Progenitor cell of endocrine pancreas (in vitro differentiated cells): ENCODE measurements at places on chromosomes 4 and X. TPM values are rescaled to one million over a fixed set of nuclear protein-coding genes. Genes with fewer than 3 reads are reported as not detected.

NDP gene
- not detected in 2 replicates for total RNA-seq

DNA sequence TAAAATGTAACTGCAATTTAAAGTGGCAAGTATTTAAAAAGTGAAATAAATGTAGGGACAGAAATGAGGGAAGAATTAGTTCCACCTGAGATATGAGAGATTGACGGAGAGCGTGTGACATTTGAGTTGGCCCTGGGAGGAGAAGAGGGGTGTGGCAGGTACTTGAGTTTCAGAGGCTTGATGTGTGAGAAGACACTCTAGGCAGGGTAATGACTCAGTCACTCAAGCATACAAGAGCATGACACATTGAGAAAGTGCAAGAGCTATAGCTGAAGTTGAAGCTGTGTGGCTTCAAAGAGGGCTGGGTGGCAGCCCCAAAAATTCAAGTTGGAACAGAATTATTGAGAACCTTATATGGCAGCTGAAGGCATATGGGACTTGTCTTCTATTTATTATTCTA is 420.5 kb downstream of the SLITRK2 start:
- DNase-seq: no peak

DNA sequence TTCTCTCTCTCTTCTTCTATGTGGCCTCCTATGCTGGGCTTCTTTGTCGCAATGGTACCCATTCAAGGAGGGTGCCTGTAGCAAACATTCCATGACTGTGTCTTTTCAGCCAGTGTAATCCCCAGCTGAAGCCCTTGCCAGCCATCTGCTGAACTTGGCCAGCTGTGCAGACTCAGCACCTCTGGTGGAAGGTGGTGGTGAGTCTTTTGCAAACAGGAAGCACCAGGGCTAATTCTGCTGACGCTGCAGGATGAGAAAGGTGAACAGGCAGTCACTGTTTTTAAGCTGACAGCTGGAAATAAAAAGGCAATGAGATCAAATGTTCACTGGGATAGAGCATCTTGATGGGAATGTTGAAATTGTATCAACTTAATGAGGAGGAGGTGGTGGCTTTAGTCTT is 298.7 kb upstream of the CLNK start:
- no peak for DNase-seq

TMEM35A gene
- 5.8 and 7.6 TPM in 2 replicates for total RNA-seq

DNA sequence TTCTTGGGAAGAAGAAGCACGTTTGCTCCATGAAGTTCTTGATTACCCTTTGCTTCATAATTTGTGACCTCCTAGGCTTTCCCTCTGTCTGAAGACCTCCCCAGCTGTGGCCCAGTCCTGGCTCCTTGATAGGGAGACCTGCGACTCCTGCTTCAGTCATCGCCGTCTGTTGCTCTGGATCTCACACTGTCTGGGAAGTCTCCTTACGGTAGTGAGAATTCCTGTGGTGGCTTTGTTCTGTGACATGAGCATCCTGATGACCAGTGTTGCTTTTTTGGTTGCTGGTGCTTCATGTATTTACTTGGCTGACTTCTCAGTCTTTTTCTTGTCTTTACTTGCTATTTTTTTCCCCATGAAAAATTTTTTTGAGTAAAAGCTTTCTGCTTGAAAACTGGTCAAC is 44.2 kb downstream of the JADE1 start:
- DNase-seq: no peak

NHS gene
- 102 and 117 TPM in 2 replicates for total RNA-seq

GRCh38 chrX:70476934-70477733 is 32.5 kb downstream of the DLG3 start:
- DNase-seq: no peak

- no peak for DNase-seq
These were observed 205.7 kb downstream of the CAMK2D start for GRCh38 chr4:113555868-113556267.

DNA sequence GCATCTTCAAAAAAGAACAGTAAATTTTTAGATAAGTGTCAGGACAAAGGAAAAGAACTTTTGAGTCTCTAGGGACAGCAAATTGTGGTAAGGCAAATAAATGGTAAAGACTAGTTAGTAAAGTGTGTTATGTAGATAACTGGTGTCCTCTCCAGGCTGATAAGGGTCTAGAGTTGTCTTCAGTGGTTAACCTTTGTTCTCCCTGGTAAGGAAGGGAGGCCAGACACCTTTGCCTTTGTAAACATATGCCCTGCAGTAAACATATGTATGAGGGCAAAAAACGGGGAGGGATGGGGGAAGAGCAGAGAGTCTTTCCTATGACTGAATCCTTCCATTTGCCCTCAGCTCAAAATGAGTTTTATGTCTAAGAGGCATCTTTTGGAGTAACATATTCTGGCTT is 384.6 kb downstream of the HNRNPD start:
- no peak for DNase-seq

USP17L12 gene
- not detected in 2 replicates for total RNA-seq

DNA sequence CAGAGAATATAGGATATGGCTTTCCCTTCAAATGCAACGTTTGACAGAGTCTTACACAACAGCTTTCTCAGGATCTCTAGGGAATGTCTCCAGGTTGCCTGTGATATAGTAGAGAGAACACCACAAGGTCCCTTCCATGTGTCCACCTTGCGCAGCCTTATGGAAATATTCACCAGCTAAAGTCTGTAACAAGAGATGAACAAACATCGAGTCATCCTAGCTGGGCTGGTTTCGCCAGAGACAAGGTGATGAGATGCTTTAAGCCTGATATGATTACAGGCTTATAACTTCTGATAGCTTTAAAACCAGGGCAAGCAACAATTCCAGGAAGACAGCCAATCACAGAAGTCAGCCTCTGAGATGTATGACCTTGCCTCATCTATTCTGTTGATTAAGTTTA is 83.8 kb downstream of the SEL1L3 start:
- no peak for DNase-seq

GRCh38 chr4:152579107-152579764 is 43.3 kb upstream of the FBXW7 start:
- no peak for DNase-seq

GRCh38 chrX:24465532-24465865 is 413 bp downstream of the PDK3 start:
- DNase-seq: no peak

GRCh38 chrX:39196192-39197102 is 395.2 kb downstream of the MID1IP1 start:
- DNase-seq: no peak

GRCh38 chr4:55498051-55498450 is 48.7 kb downstream of the CLOCK start:
- no peak for DNase-seq

DNA sequence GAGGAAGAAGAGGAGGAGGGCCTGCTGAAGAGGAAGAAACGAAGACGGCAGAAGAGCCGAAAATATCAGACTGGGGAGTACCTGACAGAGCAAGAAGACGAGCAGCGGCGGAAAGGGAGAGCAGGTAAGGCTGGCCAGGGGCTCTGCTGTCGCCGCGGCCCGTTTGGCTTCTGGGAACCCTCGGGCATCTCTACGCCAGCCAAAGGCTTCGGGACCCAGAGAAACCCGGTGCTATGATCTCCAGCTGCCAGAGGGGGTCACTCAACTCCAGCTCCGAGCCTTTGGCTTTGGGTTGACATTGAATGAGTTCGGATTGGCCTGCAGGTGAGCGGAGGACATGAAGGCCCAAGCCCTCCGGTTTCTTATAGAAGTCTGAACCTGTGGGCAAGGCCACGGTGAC is 42.8 kb downstream of the BCORL1 start:
- DNase-seq: no peak

CYTL1 gene
- 1.2 TPM in 2 replicates for total RNA-seq
